ENCODE measurements at places on chromosomes 2 and 18.

DNA sequence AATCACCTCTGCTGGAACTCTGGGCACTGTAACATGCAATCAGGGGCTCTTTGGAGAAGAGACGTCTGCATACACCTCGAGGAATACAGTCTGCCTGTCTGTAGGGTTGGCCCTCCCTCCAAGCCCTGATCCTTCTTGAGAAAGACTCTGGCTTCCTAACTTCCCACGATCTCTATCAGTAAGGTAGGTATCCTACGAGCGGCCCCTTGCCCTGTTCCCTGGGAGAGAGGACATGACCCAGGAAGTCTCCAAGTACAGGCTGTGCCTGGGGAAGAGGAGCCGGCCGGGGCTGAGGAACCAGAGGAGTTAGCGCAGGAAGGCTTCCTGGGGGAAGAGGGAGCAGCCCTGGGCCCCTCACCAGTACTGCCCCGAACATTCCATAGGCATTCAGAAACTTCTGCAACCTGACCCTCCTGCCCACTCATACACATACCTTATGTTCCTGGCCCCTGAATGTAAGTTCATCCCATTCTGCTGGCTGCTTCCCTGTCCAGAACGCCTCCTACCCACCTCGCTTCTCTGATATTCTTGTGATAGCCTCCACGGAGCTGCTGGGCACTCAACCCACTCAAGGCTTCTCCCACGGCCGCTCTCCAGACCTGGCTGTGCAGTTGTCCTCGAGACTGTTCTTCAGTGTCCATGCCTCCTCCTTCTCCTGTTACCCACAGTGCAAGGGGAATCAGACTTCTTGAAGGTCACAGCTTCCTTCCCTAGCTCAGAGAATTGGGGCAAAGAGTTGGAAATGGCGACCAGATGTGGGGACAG lies 116.1 kb downstream of the CYP26B1 start:
- DNase-seq: no peak

- no peak for DNase-seq
Observed at GRCh38 chr2:197263077-197263476, 47.5 kb downstream of the ANKRD44 start.

GRCh38 chr2:128642821-128643220 lies 324.2 kb upstream of the HS6ST1 start:
- DNase-seq: no peak

GRCh38 chr2:83967854-83968253 lies 491.2 kb downstream of the SUCLG1 start:
- DNase-seq: no peak

DNA sequence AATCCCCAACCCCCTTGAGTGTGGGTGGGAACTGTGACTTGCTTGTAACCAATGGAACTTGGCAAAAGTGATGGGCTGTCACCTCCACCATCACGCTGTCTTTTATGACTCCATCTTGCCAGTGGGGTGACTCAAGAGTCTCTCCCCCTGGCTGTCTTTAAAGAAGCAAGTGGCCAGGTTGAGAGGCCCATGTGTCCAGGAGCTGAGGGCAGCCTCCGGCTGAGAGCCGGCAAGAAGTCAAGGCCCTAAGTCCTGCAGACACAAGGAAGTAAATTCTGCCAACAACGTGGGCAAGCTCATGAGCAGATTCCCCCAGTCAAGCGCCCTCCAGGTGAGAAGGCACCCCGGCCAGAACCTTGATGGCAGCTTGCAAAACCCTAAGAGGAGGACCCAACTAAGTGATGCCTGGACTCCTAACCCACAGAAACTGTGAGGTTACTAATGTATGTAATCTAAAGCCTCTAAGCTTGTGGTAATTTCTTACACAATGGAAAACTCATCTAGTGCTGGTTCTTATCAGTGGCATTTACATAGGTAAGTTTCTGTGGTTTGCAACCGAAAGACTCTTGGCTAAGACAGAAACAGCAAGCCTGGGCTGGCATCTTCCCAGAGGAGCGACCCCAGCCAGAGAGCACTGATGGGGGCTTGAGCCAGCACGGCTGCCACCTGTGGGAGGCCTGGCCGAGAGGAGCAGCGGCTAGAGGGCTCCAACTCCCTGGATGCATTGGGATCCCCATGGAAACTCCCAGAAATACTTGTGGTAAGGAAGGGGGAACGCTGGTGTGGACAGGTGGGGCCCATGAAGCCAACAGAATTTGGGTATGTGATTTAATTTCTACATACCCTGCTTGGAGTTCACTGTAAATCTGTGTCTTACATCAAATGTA lies 49.3 kb downstream of the CIB4 start:
- no peak for DNase-seq

DNA sequence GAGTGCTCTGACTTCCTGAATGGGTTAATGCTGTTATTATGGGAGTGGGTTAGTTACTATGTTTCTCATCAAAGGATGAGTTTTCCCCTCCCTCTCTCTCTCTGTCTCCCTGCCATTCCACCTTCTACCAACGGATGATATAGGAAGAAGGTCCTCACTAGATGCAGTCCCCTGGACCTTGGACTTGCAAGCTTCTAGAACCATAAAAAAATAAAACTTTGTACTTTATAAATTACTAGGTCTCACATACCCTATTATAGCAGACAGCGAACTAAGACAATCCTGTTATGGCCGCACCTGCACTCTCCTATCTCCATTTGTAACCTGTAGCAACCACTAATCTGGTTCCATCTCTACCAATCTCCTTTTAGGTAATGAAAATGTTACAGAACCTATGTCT lies 564.9 kb downstream of the CNTNAP5 start:
- DNase-seq: no peak

DNA sequence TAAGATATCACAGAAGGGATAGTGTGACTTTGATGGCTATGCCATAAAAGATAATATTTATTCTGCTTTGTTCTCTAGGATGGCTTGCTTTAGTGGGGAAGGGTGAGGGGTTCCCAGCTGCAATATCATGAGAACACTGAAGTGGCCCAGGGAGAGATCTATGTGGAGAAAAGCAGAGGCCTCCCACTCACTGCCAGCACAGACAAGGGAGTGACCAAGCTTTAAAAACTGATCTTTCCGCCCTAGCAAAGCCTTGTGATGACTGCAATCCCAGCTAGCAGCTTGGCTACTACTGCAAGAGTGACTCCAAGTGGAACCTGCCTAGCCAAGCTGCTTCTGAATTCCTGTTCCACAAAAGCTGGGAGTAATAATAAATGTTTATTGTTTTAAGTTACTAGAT lies 7.8 kb upstream of the DDX1 start:
- DNase-seq: no peak

- no peak for DNase-seq
Observed at GRCh38 chr2:233059797-233060500, at the start of gene INPP5D. TSS of gene INPP5D (plus strand) at chr2:233060342. CDS start at chr2:233060479, 137 bp downstream.

- DNase-seq: no peak
Observed at GRCh38 chr2:238682536-238682935, 165.3 kb upstream of the TWIST2 start.

- DNase-seq: no peak
Observed at GRCh38 chr2:67845621-67846369, 217.0 kb downstream of the C1D start.

DNA sequence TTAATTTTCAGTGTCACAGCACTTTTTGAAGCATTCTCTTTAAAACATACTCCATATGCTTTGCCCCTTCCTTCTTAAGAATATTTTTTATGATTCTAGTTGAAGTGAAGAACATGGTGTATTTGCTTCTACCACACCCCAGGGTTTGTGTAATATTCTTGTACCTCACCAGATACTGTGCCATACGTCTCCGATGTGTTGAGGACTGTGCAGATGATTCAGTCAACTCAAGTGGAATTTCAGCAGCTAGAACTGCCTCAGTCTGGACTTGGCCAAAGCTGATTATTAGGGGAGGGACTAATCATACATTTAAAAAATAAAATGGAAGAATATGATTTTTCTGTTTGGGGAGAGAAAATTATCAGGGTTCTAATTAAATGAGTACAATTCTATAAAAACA lies 115.7 kb downstream of the MYO1B start:
- DNase-seq: no peak

DNA sequence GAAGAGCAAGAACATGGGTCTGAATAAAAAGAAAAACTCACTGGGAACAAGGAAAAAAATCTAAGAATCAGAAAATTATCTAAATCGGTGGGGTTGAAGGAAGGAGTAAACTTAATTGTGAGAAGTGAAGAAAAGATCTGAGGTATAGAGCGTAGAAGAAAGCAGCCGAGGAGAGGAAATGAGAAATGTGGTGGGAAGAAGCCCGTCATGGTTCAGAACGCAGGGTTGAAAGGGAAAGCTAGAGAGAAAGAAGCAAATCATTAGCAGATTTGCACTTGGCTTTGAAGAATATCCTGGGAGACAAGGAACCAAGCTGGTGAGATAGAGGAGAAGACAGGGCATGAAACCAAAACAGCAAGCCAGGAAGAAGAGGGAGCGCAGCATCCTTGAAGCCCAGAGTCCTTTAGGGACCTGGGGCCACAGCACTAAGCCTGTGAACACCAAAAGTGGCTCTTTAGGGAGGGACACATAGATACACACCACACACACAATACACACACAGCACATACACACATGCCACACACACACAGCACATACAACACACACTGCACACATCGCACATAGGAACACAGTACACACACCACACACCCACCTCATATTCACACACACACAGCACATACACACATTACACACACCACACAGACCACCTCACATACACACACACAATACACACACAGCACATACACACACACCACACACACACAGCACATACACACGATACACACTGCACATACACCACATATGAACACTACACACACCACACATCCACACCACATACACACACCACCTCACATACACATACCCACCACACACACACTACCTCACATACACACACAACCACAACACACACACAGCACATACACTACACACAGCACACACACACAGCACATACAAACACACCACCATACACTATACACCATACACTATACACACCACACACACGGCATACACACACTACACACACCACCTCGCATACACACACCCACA lies 274.6 kb downstream of the ETAA1 start:
- no peak for DNase-seq

DNA sequence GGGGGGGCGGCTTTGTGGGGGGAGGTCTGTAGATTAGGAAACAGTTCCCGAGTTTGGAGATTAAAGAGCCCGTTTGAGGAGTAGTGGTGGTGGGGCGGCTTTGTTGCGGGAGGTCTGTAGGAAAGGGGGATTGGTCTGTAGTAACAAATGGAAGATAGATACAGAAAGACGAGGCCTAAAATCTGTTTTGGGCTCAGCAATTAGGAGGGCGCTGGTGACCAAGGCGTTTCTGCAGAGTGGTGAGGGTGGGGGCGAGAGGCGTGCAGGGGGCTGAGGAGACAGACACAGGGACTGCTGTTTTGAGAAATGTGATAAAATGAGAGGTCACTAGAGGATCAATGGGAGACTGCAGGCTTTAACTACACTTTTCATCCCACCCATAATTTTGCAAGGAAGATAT lies 1.6 kb upstream of the ADNP2 start:
- DNase-seq: no peak

DNA sequence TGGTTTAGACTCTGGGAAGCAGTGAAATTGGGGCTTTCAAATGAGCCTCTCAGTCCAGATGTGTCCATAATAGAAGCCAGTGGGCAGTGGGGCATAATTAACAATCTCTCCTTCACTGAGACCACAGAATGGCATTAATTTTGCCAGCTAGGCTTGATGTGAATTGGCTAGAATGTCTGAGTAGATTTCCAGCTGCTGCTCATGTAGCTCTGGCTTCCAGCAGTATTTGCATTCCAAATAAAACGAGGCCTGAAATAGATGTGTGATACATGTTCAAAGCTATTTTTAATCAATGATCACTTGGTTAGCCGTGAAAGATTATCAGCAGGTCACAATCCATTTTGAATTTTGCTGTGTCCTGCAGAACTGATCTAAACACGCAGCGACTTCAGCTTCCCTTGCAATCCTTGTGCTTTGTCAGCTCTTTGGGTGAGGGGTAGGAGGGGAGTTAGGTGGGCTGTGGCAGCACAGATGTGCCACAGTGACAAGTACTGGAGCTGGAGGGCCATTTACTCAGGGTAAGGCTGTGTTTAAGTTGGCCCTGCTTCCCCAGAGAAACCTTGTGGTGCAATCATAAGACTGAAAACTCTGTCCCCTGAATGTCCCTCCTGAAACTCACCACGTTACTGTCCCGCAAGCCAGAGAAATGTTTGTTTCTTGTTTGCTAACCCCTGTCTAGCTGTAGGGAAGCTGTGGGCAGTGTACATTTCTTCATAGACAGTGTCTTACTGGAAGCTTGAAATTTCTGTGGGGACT lies 56.9 kb upstream of the TMEM178A start:
- DNase-seq: no peak

DNA sequence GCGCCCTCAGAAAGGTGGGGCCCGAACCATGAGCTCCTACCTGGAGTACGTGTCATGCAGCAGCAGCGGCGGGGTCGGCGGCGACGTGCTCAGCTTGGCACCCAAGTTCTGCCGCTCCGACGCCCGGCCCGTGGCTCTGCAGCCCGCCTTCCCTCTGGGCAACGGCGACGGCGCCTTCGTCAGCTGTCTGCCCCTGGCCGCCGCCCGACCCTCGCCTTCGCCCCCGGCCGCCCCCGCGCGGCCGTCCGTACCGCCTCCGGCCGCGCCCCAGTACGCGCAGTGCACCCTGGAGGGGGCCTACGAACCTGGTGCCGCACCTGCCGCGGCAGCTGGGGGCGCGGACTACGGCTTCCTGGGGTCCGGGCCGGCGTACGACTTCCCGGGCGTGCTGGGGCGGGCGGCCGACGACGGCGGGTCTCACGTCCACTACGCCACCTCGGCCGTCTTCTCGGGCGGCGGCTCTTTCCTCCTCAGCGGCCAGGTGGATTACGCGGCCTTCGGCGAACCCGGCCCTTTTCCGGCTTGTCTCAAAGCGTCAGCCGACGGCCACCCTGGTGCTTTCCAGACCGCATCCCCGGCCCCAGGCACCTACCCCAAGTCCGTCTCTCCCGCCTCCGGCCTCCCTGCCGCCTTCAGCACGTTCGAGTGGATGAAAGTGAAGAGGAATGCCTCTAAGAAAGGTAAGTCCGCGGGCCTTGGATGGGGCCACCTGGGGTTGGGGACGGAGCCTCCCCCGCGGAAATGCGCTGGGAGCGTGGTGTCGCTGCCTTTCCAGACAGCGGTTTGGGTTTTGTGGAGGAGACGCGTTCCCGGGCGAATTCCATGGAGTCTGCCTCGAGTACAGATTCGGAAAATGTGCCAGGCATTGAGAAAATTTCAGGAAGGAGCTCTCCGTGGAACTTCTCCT lies 559 bp downstream of the HOXD1 start:
- DNase-seq: no peak

DNA sequence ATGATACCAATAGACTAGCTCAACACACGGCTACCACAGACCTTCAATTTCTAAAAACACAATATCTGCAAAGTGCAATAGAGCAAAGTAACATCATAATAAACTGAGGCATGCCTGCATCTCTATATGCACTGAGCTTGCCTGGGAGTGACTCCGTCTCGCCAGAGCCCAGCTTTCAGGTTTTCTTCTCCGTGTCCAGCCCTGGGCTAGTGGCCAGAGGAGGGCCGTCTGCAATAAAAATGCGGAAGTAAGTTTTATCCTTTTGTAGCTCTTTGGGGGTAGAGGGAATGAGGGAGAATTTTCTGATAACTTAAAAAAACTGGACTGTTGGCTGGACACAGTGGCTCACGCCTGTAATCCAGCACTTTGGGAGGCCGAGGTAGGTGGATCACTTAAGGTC lies 41.0 kb upstream of the GPR17 start:
- no peak for DNase-seq
